ENCODE measurements at places on chromosomes 3 and 15.

DNA sequence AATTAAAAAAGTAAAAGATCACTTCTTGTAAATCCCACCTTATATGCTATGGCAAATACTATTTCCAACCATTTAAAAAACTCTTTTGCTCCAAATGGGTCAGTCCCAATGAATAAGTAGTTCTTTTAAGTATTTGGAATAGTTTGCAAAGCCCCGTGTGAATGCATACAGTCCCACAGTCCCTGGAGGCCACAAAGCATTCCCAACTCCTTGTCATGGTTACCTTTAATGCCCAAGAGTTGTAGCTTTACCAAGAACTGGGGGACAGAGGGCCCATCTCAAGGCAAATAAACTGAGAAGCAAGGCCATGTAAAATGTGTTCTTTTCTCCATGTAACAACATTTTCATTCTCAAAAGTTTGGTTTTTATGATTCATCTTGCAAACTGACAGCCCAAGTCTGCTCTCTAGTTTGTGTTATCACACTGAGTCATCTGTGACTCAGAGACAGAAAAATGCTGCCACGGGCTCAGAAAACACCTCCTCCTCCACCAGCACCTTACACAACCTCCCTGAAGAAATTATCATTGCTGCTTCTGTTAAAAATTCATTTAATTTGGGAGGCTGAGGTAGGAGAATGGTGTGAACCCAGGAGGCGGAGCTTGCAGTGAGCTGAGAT is 336.2 kb downstream of the ERC2 start:
- no peak for DNase-seq

DNA sequence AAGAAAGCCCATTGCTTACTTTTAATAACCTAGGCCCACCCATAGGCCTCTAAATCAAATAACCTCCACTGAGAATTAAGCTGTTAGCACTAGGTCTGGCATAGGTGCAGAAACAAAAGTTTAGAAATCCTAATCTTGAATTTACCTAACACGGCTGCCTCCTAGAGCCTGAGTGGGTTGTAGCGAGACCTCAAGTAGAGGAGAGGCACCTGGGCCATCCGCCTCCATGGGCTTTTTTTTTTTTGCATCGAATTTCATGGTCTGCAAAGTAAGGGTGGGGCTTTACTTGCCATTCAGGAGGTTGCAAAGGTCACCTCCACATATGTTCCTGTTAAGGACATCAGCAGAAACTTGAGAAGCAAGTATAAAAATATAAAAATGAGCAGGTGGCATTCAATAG is 6.6 kb upstream of the TPM1 start:
- DNase-seq = no peak

DNA sequence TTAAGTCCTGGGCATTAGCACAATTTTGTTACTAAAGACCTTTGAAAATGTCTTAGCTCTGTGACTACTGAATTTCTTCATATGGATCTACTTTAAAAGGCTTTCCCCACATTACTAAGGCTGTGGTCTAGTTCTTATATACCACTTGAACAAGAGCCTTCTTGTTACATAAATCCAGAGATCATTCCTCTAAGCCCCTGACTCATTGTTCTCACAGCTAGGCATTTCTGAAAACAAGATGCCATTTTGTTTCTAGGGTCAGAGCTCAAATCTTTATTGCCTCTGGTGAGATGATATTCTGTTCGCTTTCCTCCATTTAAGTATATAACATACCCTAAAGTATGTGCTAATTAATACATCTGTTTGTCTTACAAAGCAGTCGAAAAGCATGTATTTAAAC is 29.8 kb upstream of the LPP start:
- no peak for DNase-seq

GRCh38 chr3:169285057-169286033 is 378.2 kb downstream of the MECOM start:
- no peak for DNase-seq

DNA sequence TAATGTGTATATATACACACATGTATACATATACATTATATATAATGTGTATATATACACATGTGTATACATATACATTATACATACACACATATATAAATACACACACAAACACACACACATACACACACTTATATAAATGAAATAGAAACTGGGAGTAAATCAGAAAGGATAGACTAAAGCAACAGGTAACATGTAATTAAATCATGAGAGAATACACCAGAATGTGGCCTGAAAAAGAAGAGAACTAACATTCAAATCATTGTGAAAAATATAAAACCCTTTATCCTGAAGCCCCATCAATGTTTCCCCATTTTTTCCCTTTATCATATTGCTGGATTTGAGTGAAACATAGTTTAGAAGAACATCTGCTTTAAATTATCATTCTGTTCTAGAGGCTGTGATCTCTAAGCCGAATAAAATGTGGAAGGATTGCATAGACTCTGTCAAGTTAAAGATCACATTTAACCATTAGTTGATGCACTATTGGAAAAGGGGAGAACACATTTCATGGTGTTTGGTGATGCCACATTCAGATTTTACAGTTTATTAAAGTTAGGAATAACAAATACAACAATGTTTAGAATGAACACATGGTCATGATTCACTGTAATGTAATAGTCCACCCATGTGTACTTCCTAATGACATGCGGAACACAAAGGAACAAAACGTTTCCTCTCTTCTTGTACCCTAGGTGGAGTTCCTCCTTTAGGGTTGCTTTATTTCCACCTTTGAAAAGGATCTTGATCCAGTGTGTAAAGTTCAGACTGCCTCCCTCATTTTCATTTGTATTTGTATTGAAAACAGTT is 12.5 kb upstream of the THRB start:
- DNase-seq = no peak

- DNase-seq = no peak
These were observed 12.2 kb downstream of the CAV3 start for GRCh38 chr3:8745619-8746370.

DNA sequence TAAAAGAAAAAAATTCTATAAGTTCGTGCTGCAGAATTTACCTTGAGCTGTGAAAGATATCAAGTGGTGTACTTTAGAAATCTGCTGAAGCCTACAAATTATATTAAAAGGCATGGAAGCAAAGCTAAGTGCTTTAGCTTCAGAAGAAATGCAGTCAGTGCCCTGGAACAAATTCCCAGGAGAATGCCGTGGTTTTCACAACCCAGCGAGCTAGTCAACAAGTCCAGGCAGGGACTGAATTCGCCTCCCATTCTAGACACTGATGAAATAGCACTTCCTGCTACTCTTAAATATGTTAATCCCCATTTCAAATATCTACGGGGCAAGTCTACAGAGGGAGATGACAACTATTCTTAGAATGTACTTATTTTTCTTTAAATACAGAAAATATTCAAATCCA is 326.4 kb upstream of the IGF1R start:
- no peak for DNase-seq

GRCh38 chr3:187960820-187961219 is 193.1 kb upstream of the LPP start:
- no peak for DNase-seq

DNA sequence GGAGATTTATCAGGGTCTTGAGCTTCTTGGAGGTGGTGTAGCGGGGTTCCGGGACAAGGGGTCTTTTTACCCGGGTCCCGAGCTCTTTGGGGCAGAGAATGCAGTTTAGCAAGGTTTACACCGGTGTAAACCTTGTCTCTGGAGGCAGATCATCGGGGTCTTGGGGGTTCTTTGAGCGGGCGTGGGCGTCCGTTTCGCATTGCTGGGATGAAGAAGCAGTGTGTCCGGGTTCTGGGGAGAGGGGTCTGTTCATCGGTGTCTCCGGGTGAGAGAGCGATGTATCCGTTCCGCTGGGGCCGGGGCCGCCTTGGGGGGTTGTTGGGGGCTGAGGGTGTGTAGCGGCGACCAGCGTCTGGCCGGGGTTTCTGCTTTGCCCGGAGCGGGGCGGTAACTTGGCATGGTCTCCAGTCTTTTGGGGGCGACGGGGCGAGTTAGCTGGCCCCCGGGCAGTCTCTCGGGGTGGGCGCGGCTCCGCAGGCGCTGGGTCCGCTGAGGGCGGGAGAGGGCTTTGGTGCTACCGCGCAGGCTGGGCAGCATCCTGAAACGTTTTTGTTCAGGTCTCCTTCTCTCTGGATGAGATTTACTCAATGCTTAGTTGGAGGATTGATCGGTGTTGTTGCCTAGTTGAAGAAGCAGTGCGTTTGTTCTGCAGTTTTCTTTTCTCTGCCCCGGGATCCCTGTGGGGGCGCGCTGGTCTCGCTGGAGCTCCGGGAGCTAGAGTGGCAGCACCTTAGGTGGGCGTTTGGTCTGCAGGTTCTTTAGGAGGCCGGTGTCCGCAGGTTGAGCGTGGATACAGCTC is 843 bp downstream of the GLCE start:
- no peak for DNase-seq

GRCh38 chr15:81948751-81949150 is 97.1 kb downstream of the MEX3B start:
- no peak for DNase-seq

DNA sequence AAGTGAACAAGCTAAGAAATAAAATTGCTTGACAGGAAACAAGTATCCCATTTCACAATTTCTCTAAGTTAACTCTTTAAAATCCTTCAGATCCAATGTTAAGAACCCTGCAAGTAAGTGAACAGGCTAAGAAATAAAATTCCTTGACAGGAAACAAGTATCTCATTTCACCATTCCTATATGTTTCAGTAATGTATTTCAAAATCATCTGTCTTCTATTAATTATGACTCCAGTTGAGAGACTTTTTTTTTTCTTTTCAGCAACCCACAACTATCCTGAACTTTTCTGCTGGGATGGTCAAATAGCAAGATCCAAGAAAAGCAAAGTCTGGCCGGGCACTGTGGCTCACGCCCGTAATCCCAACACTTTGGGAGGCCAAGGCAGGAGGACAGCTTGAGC is 2.4 kb upstream of the SLC12A6 start:
- no peak for DNase-seq

DNA sequence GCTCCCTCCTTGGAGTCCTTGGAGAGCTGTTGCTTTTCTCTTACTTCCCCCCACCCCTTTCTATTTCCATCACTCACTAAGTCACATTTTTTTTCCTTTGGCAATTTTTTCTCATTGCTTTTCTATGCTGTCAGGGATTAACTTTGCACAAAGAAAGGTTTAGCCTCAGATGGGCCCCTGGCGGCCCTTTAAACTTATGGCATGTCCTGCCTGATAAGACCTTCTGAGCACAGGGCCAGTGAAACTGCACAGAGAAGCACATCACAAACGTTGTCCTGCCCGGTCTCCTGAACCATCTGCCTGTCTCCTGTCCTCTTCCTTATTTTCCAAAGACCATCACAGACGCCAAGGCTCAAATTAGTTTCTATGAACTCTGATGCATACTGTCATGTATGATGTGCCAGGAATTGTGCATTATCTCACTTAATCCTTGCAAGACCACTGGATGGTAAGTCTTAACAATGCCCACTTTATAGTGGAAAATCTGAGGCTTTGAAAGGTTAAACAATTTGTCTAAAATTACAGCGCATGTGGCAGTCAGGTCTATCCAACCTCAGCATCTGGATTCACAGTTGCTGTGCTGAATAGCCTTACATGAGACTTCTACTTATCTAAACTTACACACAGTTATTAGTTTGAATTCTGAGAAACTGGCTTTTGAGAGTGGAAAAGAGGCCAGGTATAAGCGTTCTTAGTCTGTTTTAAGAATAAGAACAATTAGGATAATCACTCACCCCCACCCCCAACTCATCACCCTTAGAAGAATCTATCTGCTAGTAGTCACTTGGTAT is 648.1 kb downstream of the NTRK3 start:
- DNase-seq = no peak

GRCh38 chr3:171142985-171143384 is 116.5 kb upstream of the SLC2A2 start:
- DNase-seq = no peak

DNA sequence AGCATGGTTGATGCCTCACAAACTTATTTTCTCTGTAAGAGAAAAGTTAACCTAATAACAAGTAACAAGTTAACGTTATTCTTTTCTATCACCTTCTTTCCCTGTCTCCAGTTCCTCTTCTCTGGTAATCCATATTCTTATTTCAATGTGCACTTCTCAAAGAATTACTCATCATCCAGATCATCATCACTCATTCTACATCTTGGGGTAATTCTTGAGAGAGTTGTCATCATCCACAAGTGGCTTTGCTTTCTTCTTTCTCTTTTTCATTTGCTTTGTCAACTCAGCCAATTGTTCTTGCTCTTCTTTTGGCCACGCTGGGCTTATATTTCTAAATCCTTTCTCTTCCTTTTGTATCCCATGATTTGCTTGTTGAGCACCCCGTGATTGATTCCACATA is 20.8 kb upstream of the RNF111 start:
- no peak for DNase-seq

DNA sequence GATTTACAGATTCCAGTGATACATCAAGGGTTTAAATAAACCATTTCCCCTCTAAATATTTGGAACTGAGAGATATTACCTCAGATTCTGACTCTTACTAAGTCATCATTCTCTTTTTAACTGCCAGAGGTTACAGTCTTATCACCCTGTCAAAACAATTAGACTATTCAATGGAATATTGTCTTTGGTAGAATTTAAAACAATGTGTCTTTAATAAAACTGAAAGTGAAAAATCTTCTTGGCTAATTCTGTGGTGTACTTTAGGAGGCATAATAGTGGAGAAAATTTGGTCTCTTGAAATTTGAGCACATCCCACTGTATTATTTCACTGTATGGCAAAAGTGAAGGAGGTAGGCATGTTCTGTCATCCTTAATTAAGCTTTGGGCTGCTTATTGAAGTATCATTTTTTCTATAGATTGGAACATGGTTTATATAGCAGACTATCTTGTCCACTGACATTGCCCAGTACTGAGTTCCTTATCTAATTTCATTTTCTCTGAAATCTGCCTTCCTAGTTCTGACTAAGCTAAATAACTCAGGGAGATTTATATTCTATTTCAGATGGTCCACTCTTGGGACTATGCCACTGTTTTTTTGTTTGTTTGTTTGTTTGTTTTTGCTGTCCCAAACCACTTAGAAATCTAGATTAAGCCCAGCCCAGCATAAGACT is 48.0 kb upstream of the UTS2B start:
- DNase-seq = no peak

DNA sequence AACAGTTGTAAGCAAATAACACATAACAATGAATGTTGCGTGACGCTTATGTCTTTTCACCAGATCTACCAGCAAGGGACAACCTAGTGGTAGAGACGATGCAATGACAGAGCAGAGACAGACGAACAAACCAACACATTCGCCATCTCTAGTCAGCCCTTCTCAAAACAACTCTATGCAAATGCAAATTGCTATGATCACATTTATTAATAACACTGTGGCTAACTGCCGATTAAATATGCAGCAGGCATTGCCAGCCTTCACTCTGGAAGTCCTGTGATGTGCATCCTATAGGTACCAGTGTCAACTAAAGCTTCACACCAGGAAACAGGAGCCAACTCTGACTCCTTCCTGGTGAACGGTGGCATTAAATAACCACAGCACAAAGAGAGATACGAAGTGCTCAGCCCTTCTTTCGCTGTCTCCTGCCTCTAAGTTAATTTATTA is 94.2 kb downstream of the FOXP1 start:
- DNase-seq = no peak

Measured in iPS DF 6.9 (cell line).